ENCODE measurements at places on chromosomes 2 and 18.

DNA sequence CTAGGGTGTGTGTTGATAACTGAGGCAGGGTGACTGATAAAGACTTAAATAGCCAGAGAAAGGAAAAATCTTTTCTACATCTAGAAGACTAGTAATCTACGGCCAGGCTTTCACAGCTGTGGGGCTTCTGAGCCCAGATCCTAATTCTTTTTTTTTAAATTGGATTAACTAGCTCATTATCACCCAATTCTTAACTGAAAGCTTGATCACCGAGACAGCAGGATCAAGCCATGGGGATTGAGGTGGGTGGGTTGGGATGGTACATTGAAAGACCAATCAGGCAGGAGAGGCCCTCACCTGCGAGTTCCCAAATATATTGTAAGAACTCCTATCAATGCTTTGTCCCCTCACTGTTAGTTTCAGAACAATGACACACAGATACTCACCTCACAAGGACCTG, 20.0 kb upstream of the NFE2L2 start:
- DNase-seq = no peak

DNA sequence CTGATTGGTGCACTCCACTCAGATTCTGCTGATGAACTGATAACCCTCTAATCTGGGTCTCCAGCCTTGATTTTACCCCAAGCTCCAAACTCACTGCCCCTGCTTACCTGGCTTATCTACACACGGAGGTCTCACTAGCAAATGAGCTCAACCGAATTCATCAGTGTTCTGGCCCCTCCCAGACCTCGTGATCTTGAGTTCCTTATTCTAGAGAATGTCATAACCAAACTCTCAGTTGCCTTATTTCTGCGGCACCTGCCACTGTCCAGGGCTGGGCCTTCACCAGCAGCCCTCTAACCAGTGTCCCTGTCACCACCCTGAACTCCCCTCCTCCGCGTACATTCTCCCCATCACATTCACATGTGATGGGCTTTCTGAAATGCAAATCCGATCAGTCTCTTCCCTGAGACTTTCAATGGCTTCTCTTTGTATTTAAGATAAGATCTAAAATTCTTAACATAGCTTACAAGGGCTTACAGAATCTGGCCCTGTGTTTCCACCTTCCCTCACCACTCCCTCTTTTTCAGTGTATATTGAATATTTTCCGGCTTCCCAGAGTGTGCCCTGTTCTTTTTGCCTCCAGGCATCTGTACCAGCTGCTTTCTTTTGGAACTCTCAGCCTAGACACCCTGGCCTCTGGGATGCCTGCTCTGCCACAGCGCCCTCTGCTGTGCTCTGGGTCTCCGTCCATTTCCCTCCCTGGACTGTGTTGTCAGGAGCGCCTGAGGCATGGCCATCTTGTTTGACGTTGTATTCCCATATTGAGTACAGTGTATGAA, 31.1 kb downstream of the NAB1 start:
- DNase-seq = peak; percentile 17

- DNase-seq = no peak
Observed at GRCh38 chr18:58201733-58202730, 158.0 kb downstream of the NEDD4L start.

GRCh38 chr2:129906139-129906860, 73.2 kb upstream of the RAB6C start:
- DNase-seq = no peak

GRCh38 chr2:12704378-12704777, 12.4 kb upstream of the TRIB2 start:
- no peak for DNase-seq

DNA sequence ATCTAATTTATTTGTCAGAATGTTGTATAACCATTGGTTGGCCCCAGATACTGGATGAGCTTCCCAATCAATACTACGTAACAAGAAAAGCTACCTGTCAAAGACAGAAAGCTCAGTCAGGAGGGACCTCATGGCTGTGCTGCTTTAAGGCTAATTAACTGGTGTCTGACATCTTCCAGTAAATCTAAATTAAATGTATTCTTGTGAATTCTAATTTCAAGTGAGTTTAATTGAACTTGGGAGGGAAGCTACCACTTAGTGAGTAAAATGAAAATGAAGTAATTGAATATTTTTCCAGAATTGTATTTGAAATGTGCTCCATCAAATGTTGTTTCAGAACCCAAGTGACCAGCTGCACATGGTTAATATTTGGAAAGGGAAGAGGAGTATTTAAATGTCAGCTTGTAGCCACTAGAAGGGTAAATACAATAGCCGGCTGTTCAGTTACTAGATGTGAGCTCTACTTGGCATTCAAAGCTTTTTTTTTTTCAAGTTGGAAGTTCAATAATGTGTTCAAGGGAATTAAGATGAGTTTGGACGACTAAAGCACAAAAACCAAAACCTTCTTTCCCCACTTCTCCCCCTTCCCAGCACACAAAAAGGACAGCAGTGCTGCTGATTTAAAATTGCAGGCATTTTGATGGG, 62.0 kb downstream of the GPR39 start:
- DNase-seq = no peak

- no peak for DNase-seq
Observed at GRCh38 chr2:12684471-12684936, 32.2 kb upstream of the TRIB2 start.

DNA sequence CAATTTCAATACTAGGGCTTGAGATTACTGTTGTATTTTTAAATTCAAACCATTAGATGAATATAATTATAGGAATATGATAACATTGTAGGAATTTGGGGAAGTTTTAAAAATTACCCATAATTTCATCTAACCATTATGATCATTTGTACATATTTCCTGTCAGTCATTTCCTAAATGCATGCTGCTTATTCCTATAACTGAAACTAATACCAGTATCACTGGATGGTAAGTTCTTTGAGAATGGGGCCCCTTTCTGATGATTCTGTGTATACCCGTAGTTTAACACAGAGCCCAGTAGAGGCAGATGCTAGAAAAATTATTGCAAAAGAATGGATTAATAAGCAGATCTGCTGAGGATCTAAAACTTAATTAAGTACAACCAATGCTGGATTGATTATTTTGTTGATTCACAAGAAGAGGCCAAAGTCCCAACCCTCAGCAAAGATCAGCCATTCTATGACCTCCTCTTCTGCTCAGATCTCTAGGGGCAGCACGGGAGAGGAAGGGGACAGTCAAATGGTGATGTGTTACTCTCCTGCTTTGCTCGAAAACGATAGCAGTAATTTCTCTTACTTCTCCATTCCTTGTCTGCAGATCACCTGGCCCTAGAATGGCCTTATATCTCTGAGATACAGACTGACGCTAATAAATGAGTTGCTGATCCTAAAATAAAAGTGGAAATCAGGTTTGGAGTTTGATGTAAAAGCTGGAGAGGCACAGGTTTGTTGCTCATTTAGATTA, 69.5 kb upstream of the PELI1 start:
- DNase-seq = no peak

- DNase-seq = no peak
Observed at GRCh38 chr18:4599312-4599711, 144.2 kb upstream of the DLGAP1 start.

DNA sequence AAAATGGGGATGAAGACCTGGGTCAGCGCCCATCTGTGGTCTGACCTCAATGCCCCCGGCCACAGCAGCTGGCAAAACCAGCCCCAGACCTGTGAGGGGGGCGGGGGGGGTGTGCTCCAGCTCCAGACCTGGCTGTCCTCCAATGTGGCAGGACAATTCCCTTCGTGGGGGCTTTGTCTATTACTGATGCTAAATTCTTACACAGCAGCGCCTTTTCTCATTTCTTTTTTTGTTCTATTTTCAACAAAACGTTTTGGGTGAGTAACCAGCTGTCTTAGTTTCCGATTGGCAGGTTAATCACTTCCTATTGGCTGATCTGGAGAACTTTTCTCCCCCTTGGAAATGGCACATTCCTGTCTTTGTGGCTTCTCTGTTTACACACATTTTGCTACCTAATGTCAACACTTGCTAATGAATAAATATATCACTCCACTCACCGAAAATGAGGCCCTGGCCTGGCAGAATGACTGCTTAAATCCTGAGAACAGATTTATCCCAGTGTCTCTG, 4.4 kb downstream of the SMAD7 start:
- DNase-seq = no peak

DNA sequence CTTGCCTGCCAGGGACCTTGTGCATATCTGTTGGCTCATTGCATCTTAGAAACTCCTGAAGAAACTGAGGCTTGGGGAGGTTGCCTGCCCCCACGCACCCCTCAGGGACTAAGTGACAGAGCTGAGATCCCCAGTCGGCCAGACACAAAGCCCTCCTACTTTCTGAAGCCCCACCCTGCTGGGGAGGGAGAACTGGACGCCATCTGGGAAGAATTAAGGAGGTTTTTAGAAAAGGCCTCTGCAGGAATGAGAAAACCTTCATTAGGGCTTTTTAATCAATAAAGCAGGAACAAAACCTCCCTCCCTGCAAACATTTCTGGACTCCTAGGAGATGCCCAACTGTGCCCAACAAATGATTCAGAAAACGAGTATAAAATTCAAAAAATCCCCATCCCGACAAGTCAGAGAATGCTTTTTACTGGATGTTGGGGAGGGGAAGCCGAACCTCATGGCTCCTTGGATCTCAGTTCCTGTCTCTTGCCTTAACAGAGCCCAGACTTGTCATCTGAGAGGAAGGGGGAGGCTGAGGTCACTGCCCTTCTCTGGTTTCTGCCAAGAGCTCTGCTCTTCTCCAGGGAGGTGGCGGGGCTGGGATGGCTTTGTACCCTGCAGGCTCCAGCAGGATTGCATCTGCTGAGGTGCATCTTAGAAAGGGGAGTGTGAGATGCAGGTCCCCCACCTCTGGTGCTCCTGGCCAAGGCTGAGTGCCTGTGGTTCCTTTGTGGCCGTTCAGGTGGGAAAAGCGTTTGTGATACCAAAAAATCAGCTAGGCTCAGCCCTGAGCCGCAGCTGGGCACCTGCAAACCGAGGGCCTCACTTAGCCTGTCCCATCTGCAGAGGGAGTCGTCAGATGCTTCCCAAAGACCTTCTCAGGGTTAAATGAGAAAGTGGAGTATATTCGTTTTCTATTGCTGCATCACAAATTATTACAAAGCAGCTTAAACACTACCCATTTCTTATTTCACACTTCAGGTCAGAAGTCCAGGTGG, 142.4 kb downstream of the ZFP36L2 start:
- no peak for DNase-seq

DNA sequence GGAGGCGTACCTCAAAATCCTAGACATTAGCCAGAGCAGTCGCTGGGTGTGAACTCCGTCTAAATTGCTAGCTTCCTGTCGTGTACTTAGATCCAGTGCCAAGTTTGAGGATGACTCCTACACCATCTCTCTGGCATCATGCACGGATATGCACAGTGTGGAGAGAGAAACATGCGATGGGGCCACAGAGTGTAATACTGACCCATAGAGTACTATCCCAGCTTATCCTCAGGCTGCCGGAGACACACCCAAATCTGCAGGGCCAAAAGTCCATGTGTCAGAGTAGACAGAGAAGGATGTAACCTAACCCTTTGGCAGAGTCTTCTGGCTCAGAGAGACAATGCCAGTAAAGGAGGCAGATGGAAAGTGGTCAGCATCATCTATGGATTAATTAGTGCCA, 84.2 kb downstream of the ARL4C start:
- no peak for DNase-seq

DNA sequence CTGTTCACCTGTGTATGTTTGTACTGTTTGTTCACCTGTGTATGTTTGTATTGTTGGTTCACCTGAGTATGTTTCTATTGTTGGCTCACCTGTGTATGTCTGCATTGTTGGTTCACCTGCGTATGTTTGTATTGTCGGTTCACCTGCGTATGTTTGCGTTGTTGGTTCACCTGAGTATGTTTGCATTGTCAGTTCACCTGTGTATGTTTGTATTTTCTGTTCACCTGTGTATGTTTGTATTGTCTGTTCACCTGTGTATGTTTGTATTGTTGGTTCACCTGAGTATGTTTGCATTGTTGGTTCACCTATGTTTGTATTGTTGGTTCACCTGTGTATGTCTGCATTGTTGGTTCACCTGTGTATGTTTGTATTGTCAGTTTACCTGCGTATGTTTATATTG, 14.6 kb downstream of the ADI1 start:
- no peak for DNase-seq

DNA sequence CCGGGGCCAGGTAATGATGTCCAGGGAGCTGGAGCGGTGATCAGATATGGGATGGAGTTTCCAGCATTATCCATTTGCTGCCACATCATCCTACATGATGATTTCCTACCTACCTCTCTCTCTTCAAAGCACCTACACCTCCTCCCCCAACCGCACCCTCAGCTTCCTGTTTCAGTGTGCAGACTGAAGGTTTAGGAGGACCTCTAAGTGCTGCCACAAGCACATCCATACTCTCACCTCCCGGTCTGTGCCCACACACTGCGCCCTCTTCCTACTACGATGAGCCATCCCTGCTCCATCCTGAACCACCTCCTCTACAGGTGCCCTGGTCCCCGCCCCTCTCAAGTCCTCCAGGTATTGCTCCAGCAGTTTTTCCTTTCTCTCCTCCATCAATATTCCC, 123.7 kb downstream of the ALPK2 start:
- DNase-seq = no peak

GRCh38 chr18:3153107-3153704, 66.6 kb downstream of the MYOM1 start:
- DNase-seq = no peak

DNA sequence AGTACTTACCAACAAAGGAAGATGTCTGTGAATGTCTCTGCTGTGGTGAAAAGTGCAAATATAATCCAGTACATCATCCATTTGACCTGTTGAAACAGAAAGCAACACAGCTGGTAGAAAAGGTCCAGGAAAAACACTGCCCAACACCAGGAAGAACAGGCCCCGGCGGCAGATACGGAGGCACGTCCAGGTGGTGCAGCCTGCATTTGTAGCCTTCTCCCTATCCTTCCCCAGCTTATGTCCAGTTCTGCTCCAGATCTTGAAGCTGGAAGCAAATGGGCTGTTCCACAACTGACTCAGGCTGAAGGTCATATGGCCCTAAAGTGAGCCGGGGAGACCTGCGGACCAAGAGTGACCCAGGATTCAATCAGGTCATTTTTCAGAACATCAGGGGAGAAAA, 64.7 kb downstream of the MRPL35 start:
- no peak for DNase-seq

DNA sequence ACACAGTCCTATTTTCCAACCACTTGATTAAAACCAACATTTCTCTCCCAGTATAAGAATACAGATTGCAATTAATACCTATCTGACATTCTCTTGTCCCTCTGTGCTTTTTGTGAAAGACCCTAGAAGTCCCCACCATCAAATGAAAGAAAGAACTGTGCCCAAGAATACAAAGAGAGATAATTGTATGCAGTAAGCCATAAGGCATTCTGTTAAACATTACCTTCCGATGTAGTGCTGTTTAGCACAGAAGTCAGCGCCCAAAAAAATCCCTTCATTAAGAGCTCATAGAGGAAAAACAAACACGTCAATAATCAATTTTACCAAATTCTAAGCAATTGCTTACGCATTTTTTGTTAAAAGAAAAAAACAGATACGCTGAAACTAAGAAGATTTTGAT, 41.1 kb downstream of the ZNF516 start:
- no peak for DNase-seq

GRCh38 chr18:53909668-53910067, 314.8 kb downstream of the MBD2 start:
- no peak for DNase-seq
